NCI-H1436 treated with DMSO at 0.1 percent for 48 hours (cell line): ENCODE measurements at places on chromosomes 1 and 21.

DNA sequence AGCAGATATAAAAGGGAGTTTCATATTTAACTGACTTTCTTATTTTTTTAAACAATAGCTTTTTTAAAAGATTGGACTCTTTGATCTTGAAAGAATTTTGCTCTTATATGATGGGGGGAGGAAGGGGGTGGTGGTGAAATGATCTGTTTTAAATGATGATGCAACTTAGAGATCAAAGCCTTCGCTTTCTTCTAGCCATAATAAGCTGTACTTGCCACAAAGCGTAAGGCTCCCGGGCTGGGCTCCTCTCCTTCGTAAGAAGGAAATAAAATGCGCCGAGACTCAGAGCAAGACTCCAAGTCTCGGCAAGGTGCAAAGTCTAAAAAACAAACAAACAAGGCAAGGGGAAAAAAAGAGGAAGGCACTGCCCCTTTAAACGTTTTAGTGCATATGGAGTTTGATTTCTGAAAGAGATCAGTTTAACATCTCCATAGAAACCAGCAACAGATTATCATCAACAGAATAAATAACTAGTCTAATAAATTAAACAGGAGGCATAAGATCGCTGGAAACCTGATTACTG is 3.3 kb downstream of the CASZ1 start:
- DNase-seq = no peak

DNA sequence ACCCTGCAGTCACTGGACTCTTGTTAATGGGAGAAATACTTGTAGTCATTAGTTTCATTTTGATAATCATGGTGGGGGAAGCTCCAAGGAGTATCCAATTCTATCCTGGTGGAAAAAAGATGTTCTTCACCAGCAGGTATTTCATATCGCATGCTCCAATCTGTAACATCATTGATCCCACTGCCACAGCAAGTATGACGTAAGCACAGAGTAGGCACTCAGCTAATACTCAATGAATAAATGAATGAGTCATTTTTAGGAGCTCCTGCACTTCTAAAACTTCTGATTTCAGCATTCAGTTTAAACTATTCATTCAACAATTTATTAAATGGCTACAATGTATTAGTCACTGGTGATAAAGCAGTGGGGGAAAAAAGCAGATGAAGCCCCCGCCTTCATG is 30.3 kb downstream of the RXRG start:
- no peak for DNase-seq

DNA sequence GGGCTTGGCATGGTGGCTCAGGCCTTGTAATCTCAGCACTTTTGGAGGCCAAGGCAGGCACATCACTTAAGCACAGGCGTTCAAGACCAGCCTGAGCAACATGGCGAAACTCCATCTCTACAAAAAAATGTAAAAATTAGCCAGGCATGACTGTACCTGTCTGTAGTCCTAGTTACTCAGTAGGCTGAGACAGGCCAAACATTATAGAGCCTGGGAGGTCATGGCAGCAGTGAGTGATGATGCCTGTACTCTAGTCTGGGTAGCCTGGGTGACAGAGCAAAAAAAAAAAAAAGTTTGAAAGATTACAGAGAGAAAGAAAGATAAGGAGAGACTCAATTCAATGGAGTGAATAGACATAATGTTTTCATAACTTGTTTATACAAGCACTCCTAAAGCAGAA is 556.5 kb upstream of the BRINP3 start:
- no peak for DNase-seq

- DNase-seq = no peak
Measured at GRCh38 chr1:15863156-15863901, 15.8 kb downstream of the SPEN start.

- no peak for DNase-seq
Measured at GRCh38 chr1:11337580-11338073, 64.6 kb downstream of the UBIAD1 start.

DNA sequence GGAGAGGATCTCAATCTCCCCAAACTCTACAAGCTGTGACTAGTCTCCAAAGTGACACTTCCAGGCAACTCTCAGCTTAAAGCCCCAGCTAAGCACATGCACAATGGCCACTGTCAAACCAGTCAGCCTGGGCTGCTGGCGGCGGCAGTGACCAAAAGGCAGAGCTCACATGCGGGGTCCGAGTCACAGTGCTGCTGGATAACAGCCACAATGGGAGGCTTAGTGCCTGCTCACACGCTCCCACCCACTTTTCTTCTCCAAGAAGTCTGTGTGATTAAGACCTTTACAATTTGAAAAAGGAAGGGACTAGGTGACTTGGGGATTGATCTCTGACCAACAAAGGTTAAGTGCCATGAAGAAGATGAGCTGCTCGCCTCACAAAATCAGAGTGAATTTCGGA is 16.8 kb downstream of the RIPK4 start:
- no peak for DNase-seq

- DNase-seq = no peak
Measured at GRCh38 chr1:44661781-44662682, 12.2 kb downstream of the TMEM53 start.

DNA sequence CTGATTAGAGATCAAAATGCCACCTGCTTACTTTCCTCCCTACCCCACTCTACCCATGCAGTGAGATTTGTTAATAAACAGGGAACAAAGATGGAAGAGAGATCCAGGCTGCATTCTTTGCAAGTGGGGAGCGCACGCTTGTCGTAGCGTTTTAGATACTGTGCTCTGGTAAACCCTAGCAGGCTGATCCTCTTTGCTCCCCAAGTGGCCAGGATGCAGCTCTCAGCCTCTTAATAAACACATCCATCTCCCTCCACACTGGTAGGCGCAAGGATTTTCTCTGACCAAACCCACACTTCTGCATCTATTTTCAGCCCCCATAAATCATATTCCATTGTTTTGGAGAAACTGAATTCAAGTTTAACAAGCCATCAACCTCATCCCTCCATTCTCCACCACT is 2.9 kb downstream of the PGBD5 start:
- no peak for DNase-seq

GRCh38 chr1:206866062-206866461 is 639 bp downstream of the IL20 start:
- no peak for DNase-seq

DNA sequence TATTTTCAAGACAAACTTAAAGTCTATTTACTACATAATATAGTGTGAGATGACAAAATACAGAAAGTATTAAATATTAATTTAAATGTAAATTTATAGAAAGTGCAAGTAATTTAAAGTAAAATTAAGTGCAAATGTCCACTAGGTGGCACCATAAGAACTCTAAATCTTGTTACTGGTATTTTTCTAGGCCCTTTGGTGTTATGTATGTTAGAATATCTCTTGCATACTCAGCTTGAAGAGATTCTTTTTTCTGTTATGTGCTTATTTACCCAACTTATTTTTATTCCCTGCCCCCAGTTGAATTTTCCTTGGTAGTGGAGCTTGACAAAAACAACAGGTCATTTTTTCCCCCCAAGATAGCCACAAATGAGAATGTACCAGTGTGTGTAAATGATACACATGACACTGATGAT is 71.5 kb downstream of the RPS6KC1 start:
- peak; percentile 33 for DNase-seq

- no peak for DNase-seq
Measured at GRCh38 chr1:183004141-183004540, 19.1 kb upstream of the LAMC1 start.

DNA sequence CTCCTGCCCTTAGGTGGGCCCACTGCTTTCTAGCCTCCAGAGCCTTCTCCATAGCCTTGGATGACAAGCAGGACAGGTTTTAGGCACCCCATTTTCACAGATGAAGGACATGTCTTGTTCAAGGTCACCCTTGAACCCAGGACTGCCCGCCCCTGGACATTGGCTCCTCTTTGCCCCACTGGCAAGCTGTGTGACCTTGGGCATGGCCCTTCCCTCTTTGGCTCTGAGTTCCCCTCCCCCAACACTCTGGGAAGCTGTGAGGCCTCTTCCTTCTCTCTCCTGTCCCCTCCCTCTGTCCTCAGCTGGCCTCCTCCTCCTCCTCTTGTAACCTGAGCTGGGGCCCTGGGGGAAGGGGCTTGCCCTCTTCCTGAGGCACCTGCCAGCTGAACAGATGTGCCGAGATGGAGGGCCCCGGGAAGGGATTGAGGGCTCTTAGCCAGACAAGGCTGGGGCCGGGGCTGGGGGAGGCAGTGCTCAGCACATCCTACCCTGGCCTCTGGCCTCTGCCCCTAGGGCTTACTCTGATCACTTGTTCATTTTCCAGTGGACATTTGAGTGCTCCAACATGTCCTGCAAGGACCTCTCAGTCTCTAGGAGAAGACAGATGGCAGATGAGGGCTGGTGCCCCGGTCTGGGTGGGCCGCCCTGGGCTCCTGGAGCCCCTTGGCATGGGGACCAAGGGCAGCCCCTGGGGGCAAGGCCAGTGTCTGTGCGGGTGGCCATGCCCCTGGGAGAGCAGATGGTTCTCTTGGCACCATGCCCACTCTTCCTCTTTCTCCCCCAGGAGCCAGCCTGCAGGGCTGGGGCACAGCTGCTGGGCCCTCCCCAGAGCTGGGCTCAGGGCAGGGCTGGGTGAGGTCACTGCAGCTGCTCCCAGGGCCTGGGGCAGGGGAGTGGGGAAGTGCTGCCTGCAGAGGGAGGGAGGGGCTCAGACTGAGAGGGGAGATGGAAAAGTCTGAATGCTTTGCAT is 10.7 kb downstream of the FOXO6 start:
- DNase-seq = peak; percentile 67

DNA sequence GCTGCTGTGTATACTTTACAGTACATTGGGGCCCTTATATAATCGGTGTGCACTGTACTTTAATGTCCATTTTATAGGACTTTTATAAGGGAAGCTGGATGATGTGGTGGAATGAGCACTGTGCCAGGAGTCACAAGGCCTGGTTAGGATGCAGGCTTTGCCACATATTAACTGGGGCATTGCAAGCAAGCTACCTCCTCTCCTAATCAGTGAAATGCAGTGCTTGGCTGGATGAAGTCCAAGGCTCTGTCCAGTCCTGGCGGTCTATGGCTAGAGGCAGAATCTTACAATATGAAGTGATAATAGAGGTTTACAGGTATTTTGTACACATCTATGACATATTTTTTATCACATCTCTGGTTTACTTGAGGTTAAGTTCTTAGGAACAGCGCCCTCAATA is 1.7 kb upstream of the PKP1 start:
- no peak for DNase-seq

- no peak for DNase-seq
Measured at GRCh38 chr1:64572222-64572900, 102.4 kb downstream of the CACHD1 start.

DNA sequence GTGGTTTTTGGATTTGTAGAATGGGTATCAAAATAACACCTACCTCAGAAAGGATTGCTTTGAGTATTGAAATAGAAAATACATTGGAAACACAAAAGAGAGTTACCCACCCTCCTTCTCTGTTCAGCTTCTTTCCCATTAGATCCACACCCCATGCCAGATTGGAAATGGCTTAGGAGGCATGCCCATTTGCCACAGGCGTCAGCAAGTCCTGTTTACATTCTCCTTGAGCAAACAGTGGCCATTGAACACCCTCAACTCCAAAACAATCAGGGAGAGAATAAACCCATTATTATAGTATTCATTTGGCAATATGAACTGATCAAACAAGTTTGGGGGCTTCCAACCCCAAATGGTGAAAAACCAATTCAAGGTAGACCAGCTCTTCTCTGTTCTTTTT is 2.4 kb downstream of the ELAPOR1 start:
- DNase-seq = no peak

DNA sequence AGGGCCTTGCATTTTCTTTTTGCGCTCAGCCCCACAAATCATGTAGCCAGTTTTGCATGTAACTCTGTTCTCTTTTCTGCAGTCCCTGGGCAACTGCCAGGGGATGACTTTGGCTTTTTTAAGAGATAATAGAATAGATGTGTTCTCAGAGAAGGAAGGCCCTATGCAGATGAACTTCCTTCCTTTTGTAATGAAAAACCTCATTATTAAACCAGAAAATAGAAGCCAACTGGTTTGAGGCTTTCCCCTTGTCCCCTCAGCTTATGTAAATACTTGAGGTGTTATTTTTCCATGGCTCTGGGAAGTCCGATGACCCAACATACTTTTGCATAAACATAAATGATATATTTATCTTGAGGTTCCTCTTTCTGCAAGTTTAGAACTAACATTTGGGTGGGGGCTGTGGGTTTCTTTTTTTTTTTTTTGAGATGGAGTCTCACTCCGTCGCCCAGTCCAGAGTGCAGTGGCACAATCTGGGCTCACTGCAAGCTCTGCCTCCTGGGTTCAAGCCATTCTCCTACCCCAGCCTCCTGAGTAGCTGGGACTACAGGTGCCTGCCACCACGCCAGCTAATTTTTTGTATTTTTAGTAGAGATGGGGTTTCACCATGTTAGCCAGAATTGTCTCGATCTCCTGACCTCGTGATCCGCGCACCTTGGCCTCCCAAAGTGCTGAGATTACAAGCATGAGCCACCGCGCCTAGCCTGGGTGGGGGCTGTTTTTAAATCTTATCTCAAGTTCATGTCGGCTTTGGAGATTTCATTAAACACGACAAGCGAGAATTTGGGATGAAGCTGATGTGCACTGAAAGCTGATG is 14.4 kb upstream of the FCRL5 start:
- DNase-seq = no peak

GRCh38 chr1:32464716-32465577 is at the start of gene ZBTB8B:
TSS of gene ZBTB8B (plus strand) at chr1:32465072. CDS start at chr1:32470625, 5,553 bp downstream.
- DNase-seq = peak; percentile 82

DNA sequence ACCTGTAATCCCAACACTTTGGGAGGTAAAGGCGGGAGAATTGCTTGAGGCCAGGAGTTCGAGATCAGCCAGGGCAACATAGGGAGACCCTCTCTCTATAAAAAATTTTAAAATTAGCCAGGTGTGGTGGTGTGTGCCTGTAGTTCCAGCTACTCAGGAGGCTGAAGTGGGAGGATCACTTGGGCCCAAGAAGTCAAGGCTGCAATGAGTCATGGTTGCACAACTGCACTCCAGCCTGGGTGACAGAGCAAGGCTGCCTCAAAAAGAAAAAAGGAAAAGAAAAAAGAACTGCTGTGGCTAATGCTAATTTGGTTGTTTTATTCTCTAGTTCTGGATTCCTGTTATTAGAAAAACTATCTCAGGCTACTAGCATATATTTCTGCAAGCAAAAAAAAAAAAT is 29.8 kb downstream of the DBT start:
- no peak for DNase-seq

DNA sequence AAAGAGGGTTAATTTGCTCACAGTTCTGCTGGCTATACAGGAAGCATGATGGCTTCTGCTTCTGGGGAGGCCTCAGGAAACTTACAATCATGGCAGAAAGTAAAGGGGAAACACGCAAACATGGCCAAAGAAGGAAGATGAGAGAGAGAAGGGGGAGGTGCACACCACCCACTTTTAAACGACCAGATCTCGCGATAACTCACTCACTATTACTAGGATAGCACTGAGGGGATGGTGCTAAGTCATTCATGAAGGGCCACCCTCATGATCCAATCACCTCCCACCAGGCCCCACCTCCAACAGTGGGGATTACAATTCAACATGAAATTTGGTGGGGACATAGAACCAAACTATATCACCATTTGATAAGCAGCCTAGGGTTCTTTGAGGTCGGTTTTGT is 2.4 kb upstream of the C1orf115 start:
- no peak for DNase-seq
